ENCODE measurements at places on chromosomes 1 and 21.

DNA sequence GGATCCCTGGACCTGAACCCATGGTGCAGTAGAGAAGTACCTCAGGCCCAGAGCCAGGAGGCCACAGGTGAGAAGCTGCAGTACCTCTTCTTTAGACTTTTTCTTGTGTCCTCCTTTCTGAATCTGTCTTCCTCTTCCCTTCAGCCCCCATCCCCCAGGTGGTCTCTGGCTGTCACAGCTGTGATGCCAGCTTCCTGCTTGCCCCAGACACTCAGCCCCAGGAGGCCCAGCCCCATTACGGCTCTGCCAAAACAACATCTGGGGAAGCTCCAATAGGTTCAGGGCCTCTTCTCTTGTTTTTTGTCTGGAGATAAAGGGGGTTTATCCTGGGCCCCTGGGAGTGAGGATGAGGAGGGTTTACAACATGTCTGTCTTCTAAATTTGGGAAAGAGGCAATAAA lies 9.5 kb upstream of the BTG2 start:
- no peak for DNase-seq

GRCh38 chr1:54459726-54460191 lies 53.6 kb upstream of the SSBP3 start:
- DNase-seq, result no peak

- DNase-seq, result no peak
These were observed 362 bp downstream of the ZBTB48 start for GRCh38 chr1:6580119-6580592.

DNA sequence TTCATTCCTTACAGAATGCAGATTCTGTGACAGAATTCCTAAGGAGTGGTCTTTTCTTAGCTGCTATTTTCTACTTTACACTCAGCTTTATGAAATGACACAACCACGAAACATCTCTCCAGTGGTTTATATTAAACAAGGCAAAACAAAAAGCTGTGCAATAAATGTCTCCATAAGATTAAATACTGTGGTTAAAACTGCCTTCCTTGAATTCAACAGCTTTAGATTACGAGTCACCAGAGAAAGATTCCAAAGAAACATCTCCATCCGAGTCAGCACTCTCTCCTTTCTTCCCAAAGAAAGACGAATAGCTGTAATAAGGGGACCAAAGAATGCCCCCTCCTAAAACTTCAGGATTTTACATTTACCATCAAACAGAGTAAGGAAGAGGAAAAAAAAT lies 4.6 kb upstream of the C1orf87 start:
- DNase-seq, result no peak

DNA sequence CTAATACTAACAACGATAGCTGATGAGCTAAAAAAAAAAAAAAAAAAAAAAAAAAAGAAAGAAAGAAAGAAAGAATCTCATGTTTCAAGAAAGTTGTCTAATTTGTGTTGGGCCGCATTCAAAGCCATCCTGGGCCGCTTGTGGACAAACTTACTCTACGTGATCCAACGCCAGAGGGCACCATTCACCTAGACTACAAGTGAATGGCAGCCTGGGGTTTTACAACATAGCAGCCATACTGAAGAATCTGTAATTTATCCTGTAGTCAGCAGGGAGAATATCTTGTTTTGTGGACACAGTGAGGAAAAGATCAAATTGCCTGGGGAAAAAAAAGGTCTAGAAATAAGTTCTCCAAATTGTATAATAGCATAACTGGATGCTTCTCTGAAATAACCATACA lies 47.0 kb downstream of the CYP2J2 start:
- DNase-seq, result peak; percentile 38

- DNase-seq, result no peak
These were observed 539 bp downstream of the ANP32E start for GRCh38 chr1:150235294-150235851.

DNA sequence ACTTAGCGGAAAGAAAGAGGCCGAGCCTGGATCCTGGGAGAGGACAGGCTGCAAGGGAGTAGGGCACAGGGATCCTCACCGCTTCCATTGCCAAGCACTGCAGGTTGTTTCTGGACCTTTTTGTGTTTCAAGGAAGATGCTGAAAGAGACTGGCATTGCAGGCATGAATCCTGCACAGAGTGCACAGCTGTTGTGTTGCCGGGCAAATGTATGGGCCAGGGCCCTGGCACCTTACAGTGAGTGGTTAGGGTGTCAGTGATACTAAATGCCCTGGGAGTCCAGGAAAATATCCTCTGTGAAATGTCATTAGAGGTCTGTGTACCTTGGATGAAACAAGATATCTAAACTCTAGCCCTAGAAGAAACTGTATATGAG lies 145.5 kb upstream of the FGGY start:
- no peak for DNase-seq

DNA sequence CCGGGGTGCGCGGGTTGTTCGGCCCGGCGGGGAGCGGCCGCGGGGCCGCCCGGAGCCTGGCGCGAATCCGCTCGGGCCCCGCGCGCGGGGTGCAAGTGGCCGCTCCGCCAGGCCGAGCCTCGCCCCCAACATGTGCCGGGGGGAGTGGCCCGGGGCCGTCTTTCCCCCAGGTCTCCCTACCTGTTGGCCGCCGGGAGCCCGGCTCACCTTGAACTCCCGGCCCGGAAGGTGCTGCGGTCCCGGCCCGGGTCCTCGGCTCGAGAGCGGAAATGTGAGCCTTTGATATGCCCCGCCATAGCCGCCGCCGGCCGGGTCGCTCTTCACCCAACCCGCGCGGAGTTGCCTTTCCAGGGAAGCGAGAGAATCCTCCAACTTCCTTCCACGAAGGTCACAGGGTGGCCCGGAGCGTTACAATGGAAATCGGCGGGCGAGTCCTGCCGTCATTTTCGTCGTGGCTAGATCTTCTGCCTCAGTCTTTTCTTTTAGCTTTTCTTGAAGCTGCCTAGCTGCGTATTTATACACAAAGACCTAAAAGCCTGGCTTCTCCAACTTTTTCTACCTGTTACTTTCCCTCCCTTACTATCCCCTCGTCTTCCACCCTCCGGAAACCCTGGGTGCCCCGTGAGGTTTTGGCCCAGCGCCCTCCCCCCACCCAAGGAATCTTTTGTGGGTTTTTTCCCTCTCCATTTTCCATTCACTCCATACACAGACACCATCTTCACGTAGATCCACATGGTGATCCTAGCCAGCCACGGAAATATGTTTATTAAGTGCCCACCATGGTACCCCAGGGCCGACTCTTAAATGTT lies 867 bp downstream of the PTGFRN start:
- DNase-seq, result peak; percentile 53

GRCh38 chr1:115052454-115053083 lies 22.9 kb downstream of the TSHB start:
- DNase-seq, result peak; percentile 55

DNA sequence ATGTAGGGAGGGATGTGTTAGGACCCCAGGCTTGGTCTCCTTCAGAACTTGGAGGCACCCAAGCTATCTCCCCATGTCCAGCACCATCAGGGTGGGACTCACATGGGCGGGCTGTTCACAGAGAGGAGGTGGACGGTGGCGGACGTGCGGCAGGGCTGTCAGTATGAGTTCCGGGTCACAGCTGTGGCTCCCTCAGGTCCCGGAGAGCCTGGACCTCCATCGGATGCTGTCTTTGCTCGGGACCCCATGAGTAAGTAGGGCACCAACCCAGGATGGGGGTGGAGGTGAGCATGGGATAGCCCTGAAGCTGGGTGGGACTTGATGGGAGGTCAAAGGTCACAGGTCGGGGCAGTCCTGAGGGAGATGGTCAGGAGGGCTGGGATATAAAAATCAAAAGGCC lies 27.8 kb downstream of the IGFN1 start:
- no peak for DNase-seq

GRCh38 chr1:91761295-91761721 lies 124.6 kb downstream of the TGFBR3 start:
- no peak for DNase-seq

GRCh38 chr1:212968368-212968863 lies 18.1 kb downstream of the VASH2 start:
- no peak for DNase-seq

Measured in activated T-cell treated with anti-CD3 and anti-CD28 coated beads, Interleukin-2, amount 50 U/mL, for 1 hour (primary cell).